ENCODE measurements at places on chromosomes 2 and 18.

GRCh38 chr2:19809206-19809605 lies 92.6 kb downstream of the TTC32 start:
- peak; percentile 23 for DNase-seq

DNA sequence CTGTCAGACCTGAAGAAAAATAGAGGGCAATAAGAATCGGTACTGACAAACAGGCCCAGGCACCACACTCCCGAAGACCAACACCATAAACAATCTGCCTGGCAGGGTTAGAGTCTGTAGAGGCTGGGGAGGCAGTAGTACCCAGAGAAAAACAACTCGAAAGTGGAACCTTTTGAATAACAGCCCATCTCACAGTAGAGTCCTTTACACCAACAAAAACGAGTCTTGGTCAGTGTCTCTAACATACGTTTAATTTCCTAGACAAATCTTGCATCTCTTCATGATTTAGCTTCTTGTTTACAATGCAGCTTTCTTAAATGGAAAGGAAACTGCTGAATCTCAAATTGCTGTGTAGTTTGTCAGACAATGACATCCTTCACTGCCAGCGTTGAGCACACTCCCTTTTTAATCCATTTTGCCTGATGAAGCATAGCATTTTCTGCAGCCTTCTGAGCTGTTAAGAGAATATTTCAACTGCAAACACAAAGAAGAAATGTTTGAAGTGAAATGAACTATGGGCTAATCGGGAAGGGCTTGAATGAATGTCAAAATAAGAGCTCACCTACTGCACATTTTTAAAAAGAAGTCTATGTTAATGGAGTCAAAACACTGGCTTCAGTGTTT lies 73.1 kb upstream of the DSG1 start:
- DNase-seq: no peak

DNA sequence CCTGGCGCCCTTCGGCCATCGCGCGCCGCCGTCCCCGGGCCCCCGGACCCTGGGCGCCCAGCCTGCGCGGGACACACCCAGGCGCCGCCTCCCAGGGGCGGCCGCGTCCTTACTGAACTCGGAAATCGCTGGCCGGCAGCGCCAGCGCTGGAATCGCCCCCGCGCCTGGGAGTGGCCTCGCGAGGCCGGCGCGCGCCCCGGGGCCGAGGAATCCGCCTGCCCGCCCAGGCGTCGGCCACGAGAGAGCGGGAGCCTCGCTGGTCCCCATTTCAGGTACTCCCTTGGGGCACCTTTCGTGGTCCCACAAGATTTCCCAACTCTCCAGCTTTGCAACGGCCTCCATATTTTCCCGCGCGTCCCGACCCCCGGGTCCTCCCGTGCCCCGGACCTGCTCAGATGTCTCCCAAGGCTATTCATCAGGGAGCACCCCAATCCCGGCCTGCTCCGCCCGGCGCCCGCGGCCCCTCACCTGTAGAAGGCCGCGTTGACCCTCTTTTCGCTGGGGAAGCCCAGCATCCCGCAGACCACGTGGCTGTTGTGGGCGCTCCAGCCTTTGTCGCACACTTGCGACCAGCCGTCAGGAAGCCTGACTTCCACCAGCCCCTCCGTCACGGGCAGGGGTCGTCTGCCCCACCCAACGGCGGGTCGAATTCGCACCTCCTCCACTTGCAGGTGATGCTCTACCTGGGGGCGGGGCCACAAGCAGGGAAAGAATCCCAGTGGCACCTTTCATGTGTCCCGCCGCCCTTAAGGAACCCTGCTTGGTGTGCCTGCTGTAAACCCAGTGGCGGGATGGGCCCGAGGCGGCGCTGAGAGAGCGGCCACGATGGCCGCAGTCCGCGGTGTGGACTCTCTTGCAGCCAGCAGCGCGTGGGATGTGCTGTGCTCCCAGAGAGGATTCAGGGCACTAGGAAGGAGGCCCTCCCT lies 4.6 kb downstream of the LOXL3 start:
- peak; percentile 75 for DNase-seq

GRCh38 chr2:24822049-24822706 lies 29.0 kb downstream of the CENPO start:
- DNase-seq: peak; percentile 51

DNA sequence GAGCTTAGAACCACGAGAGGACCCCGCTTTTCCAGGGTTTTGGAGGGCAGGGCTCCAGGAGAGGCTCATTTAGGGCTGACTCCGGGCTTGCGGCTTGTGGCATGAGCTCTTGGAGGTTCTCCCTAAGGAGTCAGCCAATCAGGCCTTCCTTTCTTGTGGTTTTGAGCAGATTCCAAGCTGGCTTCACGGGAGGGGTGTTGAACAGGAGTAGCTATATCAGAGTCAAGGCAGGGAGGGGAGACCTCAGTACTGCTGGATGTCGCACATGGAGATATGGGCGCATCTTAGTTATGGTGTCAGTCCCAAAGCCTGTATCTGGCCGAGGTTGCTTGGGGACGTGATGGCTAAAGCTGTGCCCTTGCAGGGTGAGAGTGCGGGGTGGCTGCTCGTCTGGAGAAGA lies 98.6 kb downstream of the AGAP1 start:
- DNase-seq: no peak

- no peak for DNase-seq
Observed at GRCh38 chr2:42639340-42640077, 71.1 kb downstream of the MTA3 start.

- DNase-seq: peak; percentile 69
Observed at GRCh38 chr2:120856421-120856862, 120.8 kb downstream of the GLI2 start.

All from ecto neural progenitor cell (in vitro differentiated cells).